ENCODE measurements at places on chromosomes 2 and 18. TPM values are rescaled to one million over a fixed set of nuclear protein-coding genes. Genes with fewer than 3 reads are reported as not detected.

DNA sequence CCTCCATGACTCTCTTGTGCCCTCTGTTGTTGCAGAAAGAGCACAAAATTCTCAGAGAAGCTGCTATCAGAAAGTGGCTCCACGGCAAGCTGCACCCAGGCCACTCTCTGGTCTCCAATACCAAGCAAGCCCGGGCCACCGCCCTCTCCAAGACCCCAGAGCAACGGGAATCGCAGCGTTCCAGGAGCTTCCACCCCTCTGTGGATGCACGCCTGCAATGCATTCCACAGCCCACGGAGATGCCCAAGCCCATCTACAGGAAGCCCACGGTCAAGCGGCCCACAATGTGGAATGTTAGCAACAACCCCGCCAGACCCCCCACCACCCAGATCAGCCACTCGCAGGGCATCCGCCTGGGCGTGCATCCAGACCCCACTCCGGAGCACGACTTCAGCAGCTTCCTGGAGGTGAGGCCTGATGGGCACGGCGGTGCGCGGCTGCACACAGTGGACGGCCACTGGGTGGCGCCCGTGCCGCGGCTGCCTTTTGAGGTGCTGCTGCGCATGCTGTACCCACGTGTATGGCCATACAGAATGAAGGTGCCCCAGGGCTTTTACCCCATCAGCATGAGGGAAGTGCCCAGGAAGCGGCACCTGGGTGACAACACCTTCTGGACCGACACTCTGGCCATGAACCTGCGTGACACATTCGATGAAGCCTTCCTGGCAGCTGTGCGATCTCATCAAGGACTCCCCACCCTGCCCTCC, 6.3 kb downstream of the ANKRD53 start:
- H3K4me1 ChIP-seq = peaks cover 6% of the 10 kb centered on the region
- H3K36me3 ChIP-seq = peaks cover 27% of the 10 kb centered on the region
- no peak overlapping the region for H3K27ac ChIP-seq

DNA sequence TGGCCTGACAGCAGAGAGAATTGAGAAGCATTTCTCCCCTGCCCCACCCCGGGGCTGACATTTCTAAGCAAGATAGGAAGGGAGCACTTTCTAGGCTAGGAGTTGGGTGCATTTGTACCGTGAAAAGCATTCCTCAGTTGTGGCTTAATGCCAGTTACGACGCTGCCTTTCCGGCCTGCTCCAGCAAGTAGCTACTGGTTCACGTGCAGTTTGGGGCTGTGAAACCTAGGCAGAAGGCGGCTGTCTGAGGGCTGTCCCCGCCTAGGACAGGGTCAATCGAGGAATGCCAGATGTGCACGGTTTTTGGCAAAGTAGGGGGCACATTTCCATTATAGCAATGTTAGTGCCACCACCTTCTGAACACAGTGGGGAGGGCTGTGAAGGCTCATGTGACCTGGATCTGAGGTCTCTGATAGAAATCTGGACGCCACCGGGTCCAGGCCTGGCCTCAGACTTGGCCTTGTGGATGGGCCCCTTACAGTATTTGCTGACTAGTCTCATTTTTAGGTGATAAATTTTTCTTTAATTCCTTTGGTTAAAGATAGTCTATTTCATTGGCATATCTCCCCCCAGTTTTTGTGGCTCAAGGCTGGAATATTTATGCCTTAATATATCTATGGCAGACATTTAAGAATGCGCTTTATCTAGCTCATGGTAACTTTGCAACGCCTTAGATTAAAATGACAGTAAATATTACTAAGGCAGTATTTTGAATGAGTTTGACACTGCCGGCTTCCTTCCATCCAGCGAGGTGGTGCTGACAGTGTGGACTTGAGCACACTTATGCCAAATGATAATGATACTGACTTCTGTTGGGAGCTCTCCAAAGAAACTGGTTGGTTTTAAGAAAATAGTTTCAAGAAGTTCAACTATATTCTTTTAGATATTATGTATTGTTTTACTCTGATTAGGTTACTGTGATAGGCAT, 78.7 kb downstream of the LPIN1 start:
- no peaks in the 10 kb centered on the region for H3K27me3 ChIP-seq
- H3K36me3 ChIP-seq = no peaks in the 10 kb centered on the region
- DNase-seq = no peak
- no peak overlapping the region for H3K4me3 ChIP-seq
- no peak overlapping the region for H3K27ac ChIP-seq

DNA sequence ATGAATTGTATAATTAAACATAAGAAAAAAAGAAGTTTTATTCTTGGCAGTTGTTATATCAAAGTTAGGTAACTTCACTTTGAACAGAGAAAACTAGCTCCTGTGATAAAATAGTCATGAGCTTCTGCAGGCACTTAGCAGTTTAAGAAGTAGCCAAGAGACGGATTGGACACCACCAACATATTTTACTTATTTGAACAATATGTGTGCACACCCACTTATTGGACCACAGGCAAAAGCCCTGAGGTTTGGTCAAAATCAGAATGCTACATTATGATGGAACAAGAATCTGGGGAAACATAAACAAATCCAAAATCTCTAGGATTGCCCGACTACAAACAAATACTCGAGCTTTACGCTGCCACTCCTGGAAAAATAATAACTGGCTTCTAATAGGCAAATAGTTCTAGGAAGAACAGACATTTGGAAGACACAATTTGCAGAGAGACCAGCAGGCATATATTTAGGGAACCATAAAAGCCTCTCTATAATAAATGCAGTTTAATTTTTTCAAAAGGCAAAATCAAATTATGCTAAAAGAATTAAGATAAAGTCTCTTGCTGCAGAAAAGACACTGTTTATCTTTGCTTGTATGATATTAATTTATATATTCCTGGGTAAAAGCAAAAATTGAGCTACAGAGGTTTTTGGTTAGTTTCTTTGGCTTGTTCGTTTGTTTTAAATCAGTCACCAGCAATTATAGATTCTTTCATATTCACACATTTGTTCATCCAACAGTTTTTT, 117.9 kb downstream of the CDC42EP3 start:
- DNase-seq = peak; percentile 16
- H3K27me3 ChIP-seq = no peaks in the 10 kb centered on the region
- no peak overlapping the region for H3K4me3 ChIP-seq

DNA sequence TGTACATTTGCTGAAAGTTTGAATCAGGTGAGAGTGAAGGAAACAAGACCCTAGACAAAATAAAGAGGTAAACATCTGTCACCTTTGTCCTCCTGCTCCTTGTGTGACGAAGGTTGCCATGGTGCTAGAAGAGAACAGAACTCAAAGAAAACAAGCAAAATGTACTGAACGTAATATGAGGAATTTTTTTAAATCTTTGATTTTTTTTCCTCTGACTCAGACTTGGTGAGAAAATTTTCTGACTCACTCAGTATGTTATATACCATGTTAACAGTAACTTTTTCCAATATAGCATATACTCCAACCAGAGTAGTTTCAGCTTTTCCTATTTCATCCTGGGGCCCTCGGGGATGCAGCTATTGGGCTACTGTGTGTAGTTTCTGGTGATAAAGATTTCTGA, 2114.6 kb upstream of the PIK3C3 start:
- no peaks in the 10 kb centered on the region for H3K4me1 ChIP-seq
- no peak overlapping the region for H3K27ac ChIP-seq
- no peak for DNase-seq
- no peak overlapping the region for H3K4me3 ChIP-seq

DNA sequence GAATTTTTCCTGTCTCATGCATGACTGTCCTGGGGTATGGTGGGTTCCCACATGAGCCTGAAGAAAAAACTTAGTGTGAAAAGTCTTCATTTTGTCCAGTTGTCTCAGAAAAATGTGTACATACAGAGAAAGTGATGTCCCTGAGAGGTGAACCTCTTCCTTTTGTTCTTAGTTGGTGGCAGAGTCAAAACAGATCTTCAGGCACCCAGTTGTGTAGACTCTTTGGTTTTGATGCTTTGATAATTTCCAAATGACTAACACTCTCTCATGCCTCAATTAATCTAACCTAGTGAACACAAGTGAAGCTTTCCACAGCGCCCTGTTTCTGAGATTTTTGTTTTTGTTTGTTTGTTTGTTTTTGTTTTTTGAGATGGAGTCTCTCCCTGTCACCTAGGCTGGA, 273.5 kb downstream of the PIK3C3 start:
- H3K36me3 ChIP-seq = no peaks in the 10 kb centered on the region
- DNase-seq = no peak
- H3K4me1 ChIP-seq = peaks cover 12% of the 10 kb centered on the region
- H3K27me3 ChIP-seq = no peaks in the 10 kb centered on the region
- no peak overlapping the region for H3K4me3 ChIP-seq
- no peak overlapping the region for H3K27ac ChIP-seq

DNA sequence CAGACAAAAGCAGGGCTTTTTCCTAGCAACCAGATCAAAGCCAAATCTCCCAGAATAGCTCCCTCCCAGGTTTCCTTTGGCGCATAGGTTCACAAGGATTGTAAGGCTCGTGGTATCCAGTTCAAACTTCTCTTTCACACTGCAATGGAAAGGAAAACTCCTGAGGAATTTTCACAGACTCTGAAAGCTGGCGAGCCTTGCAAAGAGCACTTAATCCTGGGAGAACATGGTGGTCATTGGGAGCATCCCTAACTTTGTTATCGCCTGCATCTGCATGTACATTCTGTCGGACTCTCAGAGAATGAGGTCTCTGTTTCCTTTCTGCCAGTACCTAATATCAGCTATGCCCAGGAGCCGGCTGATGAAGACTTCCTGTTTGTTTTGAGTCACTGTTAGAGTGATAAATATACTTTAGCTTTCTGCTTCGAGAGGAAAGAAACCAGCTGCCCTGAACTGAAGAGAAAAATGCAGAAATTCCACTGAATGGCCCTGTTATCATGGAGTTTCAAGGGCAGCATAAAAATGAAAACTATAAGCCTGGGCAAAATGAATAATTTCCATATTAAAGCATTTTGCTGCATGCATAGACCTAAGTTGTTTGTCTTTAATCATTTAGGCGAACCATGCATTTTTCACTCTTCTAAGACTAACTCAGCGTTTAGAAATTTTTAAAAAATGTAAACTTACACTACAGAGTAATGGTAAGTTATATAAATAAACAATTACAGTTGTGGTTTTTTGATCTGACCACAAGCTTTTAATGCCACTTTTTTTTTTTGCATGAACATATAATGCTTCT, 76.4 kb upstream of the ZEB2 start:
- peak; percentile 71 for DNase-seq
- H3K36me3 ChIP-seq = no peaks in the 10 kb centered on the region
- peaks cover 43% of the 10 kb centered on the region for H3K4me1 ChIP-seq

GRCh38 chr2:234378440-234378839, 118.4 kb downstream of the ARL4C start:
- no peak overlapping the region for H3K27ac ChIP-seq
- no peaks in the 10 kb centered on the region for H3K36me3 ChIP-seq
- H3K27me3 ChIP-seq = no peaks in the 10 kb centered on the region
- H3K4me1 ChIP-seq = no peaks in the 10 kb centered on the region
- no peak for DNase-seq

- no peak overlapping the region for H3K27ac ChIP-seq
- H3K4me3 ChIP-seq = no peak overlapping the region
- H3K4me1 ChIP-seq = no peaks in the 10 kb centered on the region
- H3K36me3 ChIP-seq = no peaks in the 10 kb centered on the region
- H3K27me3 ChIP-seq = no peaks in the 10 kb centered on the region
- DNase-seq = no peak
Measured at GRCh38 chr2:98692090-98693054, 38.6 kb downstream of the MGAT4A start.

DNA sequence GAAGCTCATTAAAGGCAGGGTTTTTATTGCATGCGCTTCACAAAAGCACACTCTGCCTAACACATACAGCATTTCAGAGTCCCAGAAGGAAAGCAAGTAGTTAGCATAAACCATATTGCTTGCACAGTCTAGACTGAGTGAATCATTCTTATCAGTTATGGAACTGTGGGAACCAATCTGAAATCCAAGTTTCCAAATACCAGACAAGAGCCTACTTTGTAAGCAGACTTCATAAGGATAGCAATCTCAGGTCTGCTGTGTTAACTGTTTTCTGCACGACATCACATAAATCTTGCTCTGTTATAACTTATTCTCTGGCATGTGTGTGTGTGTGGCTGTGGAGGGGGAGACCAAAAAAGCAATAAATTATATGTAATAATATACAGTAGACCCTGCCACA, 608.1 kb upstream of the REG3G start:
- H3K36me3 ChIP-seq = no peaks in the 10 kb centered on the region
- H3K27ac ChIP-seq = no peak overlapping the region
- no peaks in the 10 kb centered on the region for H3K4me1 ChIP-seq
- no peak for DNase-seq
- H3K27me3 ChIP-seq = no peaks in the 10 kb centered on the region
- no peak overlapping the region for H3K4me3 ChIP-seq

GRCh38 chr18:36017232-36017631, 44.8 kb downstream of the RMP24 start:
- H3K27ac ChIP-seq = peak overlapping the region; percentile 10
- H3K4me1 ChIP-seq = peaks cover 34% of the 10 kb centered on the region
- H3K36me3 ChIP-seq = no peaks in the 10 kb centered on the region

DNA sequence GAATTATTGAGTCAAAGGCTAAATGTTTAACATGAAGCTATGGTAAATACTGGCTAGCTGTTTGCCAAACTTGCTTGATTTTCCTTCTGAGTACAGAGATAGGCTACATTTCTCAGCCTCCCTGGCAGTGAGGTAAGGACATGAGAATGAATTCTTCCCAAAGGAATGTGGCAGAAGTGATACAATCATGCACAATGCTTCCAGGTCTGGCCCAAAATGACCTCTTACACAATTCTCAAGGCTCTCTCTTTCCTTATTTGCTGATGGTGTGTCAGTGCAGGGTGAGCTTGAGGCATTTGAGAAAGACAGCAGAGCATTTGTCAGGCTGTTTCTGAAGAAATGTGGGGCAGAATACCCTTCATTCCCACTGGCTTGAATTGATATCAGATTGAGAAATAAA, 95.6 kb upstream of the NABP1 start:
- DNase-seq = no peak
- no peak overlapping the region for H3K4me3 ChIP-seq
- H3K27me3 ChIP-seq = no peaks in the 10 kb centered on the region

DNA sequence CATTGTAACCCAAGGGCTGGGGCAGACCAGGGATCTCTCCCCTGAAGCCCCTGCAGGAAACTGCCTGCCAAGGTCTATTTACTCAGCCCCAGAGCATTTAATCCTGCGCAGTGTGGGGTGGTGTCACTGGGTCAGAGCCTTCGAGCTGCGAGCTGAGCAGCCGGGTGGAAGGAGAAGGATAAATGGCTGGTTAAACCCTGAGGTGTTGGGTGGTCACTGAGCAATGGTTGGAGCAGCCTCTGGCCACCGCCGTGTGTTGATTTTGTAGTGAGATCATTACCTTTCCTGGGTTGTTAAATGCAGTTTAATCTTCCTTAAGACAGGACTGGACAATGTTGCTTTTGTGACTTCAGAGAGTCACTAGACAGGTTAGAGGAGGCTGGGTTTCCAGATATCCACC, 98.1 kb downstream of the SETBP1 start:
- no peaks in the 10 kb centered on the region for H3K27me3 ChIP-seq
- H3K27ac ChIP-seq = no peak overlapping the region
- H3K36me3 ChIP-seq = no peaks in the 10 kb centered on the region

Gene ELOA2
- total RNA-seq = not detected

Gene LOXHD1
- not detected for total RNA-seq

Gene CHST10
- total RNA-seq = 28.7 TPM

Gene PROKR1
- not detected for total RNA-seq

Gene DES
- total RNA-seq = not detected

Gene TMEFF2
- total RNA-seq = not detected

Gene C2orf15
- total RNA-seq = 2.0 TPM
